Stimulated activated CD8-positive, alpha-beta memory T cell treated with anti-CD3 and anti-CD28 coated beads, Interleukin-4, amount 100 ng/mL, for 4 hours (primary cell): ENCODE measurements at places on chromosomes 6 and 20.

- no peak for DNase-seq
Observed at GRCh38 chr6:15483060-15483459, 179.8 kb downstream of the DTNBP1 start.

GRCh38 chr6:36118550-36119107 is 11.7 kb upstream of the MAPK13 start:
- DNase-seq: peak; percentile 64

- no peak for DNase-seq
Observed at GRCh38 chr20:62622877-62623487, 19.3 kb upstream of the SLCO4A1 start.

- DNase-seq: no peak
Observed at GRCh38 chr20:16785226-16785625, 37.1 kb downstream of the OTOR start.

GRCh38 chr6:109081516-109082187 is 13.0 kb downstream of the SESN1 start:
- no peak for DNase-seq

DNA sequence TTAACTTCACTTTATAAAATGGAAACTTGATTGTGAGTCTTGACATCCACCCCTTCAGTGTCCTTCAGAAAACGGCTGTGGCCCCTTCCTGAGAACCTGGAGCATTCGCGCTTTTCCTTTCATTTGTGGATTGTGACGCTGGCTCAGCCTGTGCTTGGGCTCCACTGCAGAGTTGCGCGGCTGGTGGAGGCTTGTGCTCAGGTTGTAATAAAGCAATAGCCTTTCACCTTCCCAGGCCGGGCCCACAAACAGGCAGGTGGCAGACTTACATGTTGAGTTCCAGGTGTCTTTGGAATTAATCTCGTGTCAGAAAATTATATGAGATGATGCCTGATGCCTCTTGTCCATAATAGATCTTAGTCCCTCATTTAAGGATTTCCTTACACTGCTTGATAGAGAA is 199.9 kb downstream of the CDH4 start:
- DNase-seq: no peak

GRCh38 chr6:84739866-84740208 is 24.6 kb downstream of the TBX18 start:
- DNase-seq: no peak

GRCh38 chr6:23601811-23602345 is 524.1 kb upstream of the NRSN1 start:
- DNase-seq: no peak

DNA sequence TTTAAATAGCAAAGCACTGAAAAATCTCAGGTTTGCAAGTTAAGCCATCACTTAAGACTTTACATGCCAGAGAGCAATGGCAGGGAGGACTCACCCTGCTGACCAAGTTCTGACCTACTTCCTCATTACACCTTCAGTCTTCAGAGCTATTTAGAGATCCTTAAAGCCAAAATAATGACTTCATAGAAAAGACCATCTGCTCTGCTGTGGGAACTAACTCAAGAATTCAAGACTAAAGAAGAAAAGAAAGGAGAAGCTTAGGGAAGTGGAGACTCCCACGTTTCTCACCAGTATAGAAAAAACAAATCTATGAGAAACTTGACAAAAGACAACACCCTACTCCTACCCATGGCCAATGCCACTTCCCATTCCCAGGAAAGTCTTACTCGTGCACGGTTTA is 28.6 kb downstream of the XPO5 start:
- no peak for DNase-seq

- no peak for DNase-seq
Observed at GRCh38 chr6:167493976-167494697, 169.3 kb downstream of the TTLL2 start.

DNA sequence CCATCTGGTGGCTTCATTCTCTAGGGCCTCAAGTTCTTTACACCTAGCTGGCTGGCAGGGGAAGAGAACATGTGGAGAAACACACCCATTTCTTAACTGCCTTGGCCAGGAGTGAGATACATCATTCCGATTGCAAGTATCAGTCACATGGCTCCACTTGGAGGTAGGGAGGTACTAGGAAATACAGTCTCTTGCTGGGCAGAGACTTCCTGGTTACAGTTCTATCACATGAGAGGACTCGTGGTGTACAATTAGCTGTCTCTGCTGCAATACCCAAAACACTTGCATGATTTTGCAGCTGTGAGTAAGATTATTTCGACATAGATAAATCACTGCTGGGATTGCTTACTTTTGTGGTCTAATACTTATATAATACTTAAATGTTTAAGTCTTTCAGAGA is 51.1 kb downstream of the GTF2H5 start:
- DNase-seq: no peak

- DNase-seq: no peak
Observed at GRCh38 chr6:93568169-93568568, 148.8 kb upstream of the EPHA7 start.

GRCh38 chr6:112225691-112226090 is 28.7 kb downstream of the LAMA4 start:
- no peak for DNase-seq

GRCh38 chr6:131792091-131792496 is 15.7 kb upstream of the ENPP1 start:
- no peak for DNase-seq

DNA sequence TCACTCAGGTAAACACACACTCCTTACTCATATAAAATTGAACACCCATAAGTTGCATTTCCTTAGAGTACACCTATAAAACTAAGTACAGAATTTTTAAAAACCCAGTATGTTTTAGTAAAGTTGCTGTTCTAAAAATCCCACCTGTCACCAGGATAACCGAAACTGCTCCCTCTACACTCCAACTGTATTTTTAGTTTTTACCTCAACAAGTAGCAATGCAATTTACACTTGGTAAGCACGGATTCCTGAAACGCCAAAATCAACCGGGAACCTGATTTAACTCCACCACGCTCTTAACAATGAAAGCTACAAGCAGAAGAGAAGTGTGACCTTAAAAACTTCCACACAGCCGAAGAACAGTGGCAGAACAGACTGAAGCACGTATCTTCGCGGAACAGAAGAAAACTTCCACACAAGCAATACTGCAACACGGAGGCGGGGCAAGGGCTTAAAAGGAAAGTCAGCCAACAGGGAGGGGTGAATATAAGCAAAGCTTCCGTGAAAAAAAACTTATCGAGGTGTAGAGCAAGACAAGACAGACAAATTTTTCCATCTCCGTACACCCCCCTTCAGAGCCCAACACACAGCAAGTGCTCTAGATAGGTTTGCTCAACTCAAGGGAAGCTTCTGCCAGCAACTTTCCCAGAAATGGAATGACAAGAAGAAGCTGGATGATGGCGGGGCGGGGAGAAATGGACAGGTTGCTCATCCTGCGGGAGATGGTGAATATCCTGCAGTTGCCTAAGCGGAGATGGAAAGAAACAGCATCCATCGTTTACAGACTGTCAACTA is 1.4 kb downstream of the STAU1 start:
- peak; percentile 38 for DNase-seq

GRCh38 chr6:124990988-124991387 is 28.8 kb downstream of the RNF217 start:
- DNase-seq: no peak

DNA sequence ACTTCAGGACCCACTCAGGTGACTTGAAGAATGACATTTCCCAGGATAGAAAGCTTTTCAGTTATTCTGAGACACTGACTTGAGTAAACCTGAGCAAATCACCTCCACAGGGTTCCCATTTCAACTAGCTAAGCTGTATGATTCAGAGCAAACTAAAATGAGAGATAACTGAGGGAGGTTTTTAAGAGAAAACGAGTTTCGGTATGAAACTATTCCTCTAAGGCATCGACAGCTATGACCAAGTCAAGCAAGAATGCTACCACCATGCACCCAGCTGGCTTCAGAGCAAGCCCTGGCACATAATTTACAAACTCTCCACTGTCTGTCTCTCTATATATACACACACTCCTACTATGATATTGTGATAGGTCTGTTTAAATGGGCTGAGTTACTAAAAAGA is 75.4 kb downstream of the PERP start:
- no peak for DNase-seq

DNA sequence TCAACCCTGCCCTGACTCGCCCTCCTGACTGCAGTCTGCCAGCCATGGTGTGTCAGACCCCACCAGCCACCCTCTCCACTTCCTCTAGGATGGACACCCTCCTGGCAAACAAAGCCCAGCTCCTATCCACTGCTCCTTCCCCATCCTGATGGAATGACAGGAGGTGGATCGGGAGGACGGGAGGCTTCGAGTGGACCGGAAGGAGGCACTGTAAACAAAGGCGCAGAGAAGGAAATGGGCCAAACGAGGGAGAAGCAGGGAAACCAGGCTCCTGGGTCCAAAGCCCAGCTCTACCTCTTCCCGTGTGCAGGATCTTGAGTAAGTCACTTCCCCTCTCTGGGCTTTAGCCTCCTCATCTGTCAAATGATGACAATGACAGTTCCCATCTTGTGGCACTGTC is 40.2 kb downstream of the BPIFB1 start:
- DNase-seq: no peak

- DNase-seq: no peak
Observed at GRCh38 chr6:109260126-109260525, 122.1 kb downstream of the CD164 start.

- no peak for DNase-seq
Observed at GRCh38 chr6:6277413-6277812, 43.0 kb downstream of the F13A1 start.

DNA sequence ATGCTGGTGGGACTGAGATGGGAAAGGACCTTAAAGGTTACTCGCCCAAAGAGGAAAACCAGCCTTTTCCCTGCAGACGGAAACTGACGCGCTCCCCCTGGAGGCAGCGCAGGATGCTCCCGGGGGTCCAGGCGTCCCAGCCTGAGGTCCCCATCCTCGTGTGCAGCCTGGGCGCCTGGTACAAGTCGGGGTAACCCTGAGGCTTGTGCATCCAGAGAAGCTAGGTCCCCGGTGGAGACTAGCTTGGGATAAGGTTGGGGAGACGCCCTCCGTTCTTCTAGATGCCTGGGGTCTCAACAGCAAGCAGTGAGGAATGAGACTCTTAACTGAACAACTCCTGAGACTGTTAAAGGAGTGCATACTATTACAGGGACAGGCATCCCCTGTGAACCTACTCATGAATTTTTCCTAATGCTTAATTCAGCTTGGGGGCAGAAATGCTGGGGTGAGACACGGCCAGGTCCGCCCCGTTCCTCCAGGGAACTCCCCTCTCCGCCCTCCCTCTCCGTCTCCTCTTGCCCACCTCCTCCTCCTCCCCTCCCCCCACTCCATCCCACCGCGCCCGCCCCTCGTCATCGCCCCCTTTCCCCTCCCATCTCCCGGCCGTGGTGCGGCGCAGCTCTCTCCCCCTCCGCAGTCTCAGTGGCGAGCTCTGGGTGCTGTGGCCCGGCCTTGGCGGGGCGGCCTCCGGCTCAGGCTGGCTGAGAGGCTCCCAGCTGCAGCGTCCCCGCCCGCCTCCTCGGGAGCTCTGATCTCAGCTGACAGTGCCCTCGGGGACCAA is at the start of gene PRSS35:
Gene PRSS35 (plus strand): TSS at position 634 of the 781 bp plus-strand sequence. CDS start 10,908 bp downstream, outside the sequence.
- DNase-seq: no peak

- DNase-seq: no peak
Observed at GRCh38 chr6:166555086-166555485, 31.4 kb downstream of the RAMACL start.

- DNase-seq: no peak
Observed at GRCh38 chr6:155200012-155200411, 63.8 kb upstream of the CLDN20 start.

- no peak for DNase-seq
Observed at GRCh38 chr6:39381550-39382140, 59.1 kb upstream of the KCNK16 start.

GRCh38 chr6:79117752-79118151 is 39.7 kb upstream of the PHIP start:
- no peak for DNase-seq

DNA sequence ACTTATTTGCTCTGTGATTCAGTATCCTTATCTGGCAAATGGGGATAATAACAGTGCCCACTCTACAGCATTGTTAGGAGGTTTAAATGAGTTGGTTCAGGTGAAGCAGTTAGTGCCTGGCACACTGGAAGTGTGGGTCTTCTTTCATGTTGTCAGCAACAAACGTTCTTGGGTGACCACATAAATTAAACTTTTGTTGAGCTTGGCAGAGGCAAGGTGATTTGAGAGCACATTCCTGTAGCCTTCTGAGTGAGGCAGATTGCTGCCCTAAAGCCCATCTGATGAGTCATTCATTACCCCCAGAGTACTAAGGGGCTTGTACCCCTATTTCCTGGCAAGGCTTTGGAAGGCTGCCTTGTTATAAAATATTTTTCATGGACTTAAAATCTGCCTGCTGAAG is 25.8 kb downstream of the SEC23B start:
- no peak for DNase-seq

DNA sequence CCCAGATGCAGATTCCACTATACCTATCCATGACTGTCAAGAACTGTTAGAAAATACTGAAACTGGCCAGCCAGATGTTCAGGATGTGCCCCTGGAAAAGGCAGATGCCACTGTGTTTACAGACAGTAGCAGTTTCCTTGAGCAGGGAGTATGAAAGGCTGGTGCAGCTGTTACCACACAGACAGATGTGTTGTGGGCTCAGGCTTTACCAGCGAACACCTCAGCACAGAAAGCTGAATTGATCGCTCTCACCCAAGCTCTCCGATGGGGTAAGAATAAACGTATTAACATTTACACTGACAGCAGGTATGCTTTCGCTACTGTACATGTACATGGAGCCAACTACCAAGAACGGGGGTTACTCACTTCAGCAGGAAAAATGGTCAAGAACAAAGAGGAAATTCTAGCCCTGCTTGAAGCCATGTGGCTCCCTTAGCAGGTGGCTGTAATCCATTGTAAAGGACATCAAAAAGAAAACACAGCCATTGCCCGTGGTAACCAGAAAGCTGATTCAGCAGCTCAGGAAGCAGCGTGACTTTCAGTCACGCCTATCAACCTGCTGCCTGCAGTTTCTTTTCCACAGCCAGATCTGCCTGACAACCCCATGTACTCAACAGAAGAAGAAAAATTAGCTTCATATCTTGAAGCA is 459.7 kb upstream of the HTR1E start:
- no peak for DNase-seq

DNA sequence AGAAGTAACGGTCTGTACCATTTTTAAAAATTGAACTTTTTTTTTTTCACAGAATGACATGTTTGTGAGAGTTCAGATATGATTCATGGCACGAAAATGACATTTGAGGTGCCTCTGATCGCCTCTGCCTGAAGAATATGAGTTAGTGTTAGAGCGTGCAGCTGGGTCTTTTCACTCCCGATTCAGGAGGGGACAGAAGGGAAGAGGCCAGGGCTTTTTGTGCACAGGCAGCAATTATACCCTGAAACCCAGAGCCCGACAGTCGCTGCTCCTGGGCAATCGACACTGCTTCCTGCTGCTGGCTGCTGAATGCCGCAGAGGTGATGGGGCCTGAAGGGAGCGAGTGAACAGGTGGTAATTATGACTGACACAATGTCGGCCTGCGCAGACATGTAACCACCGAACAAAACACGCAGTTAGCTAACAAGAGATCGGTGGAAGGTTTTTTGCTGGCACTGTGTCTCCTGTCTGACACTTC is 652.0 kb upstream of the NOX3 start:
- no peak for DNase-seq

DNA sequence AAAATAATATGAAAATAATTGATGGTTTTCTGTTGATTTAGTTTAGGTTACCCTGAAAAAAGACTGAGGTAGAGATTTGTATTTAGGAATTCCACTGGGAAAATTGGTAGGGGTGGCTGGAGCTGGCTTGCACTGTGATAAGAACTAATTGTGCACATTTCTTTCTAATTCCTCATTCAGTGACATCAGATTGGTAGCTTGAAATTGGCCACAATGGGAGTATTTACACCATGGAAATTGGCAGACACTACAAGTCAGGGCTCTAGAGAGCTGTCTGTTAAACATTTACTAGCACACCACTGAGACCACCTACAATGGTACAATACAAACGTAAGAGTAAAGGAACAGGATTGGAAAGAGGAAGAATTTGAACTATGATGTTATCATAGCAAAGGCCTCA is 52.0 kb upstream of the ISM1 start:
- DNase-seq: no peak
